ENCODE measurements at places on chromosomes 16 and 17. TPM values are rescaled to one million over a fixed set of nuclear protein-coding genes. Genes with fewer than 3 reads are reported as not detected.

DNA sequence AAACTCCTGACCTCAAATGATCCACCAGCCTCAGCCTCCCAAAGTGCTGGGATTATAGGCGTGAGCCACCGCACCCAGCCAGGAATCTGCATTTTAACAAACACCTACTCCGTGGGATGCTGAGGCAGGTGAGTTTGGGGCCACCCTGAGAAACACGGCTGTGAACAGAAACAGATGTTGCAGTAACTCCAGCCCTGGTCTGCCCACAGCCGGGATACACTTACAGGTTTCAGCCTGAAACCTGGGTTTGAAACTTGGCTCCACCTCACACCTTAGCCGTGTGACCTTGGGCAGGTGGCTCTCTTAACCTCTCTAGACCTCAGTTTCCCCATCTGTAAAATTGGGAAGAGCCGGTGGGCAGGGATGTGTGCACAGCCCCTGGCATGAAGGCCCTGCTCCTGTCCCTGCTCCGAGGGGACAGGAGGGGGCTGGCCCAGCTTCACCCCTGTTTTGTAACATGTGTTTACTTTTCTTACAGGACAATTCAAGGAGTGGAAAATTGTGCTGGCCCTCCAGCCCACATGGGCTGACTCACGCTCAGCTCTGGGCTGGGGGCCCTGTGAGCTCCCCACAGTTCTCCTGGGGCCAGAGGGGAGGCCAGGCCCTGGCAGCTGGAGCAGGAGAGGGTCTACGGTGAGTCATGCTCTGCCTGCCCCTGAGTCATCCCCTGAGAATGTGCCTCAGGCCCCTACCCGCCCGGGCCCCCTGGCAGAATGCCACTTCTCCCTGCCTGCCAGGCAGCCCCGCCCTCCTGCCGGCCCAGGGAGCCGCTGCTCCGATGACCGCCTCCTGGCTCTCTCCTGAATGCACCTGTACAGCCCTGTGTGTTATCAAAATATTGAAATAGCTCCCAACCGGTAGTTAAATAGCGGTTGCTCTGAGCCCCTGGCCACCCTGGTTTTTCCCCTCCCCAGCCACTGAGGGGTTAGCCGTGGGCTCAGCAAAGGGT, 7.7 kb upstream of the PPL start:
- no peak for DNase-seq

DNA sequence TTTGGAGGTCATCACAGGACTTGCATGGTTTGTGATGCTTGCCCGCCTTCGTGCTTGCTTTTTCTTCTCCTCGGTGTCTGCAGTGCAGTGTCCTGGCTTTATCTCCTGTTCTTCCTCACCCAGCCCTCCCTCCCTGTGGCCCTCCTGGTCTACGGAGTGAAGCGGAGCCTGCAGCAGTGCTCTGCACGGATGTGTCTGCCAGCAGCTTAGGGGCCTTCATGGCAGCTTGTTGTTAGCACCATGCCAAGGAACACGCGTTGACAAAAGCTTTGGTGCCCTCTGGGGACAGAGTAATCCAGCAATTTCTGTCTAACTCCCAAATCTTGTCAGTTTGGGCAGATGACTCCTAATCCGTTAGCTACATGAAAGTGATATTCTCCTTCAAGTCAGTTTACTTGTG, 9.9 kb downstream of the DHODH start:
- no peak for DNase-seq

DNA sequence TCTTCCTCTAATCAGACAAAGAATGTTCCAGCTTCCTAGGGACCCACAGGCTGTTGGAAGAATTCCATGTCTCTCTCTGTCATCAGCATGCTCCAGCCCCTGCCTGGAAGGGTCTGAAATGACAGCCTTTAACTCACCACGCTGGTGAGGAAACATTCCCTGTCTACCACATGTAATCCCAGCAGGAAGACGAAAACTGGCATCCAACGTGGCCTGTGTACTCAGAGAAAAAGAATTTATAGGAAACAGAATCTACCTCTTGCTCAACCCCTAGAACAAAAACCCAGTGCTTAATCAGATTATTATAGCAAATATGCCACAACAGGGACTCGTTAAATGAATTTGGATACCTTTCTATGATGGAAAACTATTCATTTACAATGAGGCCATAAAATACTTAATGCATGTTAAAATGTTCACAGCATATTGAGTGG, 147.3 kb upstream of the FOXF1 start:
- DNase-seq: no peak

The KRTAP2-2 gene
- total RNA-seq: not detected

The DNAI2 gene
- total RNA-seq: 0.84 TPM

Measured in activated CD8-positive, alpha-beta T cell treated with anti-CD3 and anti-CD28 coated beads, Interleukin-2, amount 10 ng/mL, durations not matched to agents 7 days and 5 days (primary cell).